ENCODE measurements at places on chromosomes 13 and 19.

GRCh38 chr13:41746259-41746658, 214.7 kb downstream of the VWA8 start:
- no peak for DNase-seq

DNA sequence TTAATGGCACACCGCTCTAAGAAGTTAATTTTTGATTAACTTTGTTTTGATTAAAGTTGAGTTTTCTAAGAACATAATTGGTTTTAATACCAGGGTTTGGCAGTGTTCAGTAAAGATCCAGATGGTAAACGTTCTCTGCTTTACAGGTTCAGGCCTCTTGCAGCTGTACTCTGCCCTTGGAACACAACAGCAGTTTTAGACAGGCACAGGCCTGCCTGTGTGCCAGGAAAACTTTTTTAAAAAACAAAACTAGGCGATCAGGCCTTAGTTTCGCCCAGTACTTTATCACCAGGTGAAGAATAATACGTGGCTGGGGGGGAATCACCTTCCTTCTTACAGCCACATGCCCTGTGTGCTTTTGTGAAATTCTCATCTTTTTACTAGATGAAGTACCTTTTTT, 38.0 kb upstream of the TEX29 start:
- no peak for DNase-seq

- DNase-seq, result no peak
Observed at GRCh38 chr19:51508059-51508733, 6.6 kb upstream of the SIGLEC12 start.

- no peak for DNase-seq
Observed at GRCh38 chr19:11061952-11062351, 27.3 kb upstream of the LDLR start.

DNA sequence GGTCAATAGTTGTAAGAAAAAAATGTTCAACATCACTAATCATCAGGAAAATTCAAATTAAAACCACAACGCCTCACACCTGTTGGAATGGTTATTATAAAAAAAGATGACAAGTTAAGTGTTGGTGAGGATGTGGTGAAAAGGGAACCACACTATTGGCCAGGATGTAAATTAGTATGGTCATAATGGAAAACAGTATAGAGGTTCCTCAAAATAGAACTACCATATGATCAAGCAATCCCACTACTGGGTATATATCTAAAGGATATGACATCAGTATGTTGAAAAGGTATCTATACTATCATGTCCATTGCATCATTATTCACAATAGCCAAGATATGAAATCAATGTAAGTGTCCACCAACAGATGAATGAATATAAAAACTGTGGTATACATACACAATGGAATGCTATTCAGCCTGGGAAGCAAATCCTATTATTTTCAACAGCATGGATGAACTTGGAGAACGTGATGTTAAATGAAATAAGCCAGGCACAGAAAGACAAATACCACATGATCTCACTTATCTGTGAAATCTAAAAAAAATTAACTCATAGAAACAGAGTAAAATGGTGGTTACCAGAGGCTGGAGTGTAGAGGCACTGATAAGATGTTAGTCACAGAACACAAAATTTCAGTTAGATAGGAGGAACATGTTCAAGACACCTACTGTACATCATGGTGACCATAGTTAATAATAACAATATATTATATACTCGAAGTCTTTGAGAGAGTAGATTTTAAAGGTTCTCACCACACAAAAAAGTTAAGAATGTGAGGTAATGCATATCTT, 56.6 kb downstream of the TBC1D4 start:
- no peak for DNase-seq

GRCh38 chr19:30046522-30046921, 104.5 kb downstream of the URI1 start:
- DNase-seq, result no peak

GRCh38 chr19:17646441-17646840, 41.7 kb downstream of the UNC13A start:
- no peak for DNase-seq

DNA sequence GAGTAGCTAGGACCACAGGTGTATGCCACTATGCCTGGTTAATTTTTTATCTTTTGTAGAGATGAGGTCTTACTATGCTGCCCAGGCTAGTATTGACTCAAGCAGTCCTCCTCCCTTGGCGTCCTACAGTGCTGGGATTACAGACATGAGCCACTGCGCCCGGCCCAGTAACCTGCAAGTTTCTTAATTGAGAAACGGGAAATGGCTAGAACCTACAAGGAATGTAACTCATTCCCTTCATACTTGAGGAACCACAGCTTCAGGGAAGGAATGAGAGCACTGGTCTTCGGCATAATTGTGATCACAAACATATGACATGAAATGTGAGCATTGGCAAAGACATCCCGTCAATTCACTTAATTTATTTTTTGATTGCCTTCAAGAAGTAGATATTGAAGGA, 157.0 kb downstream of the KLF5 start:
- no peak for DNase-seq

DNA sequence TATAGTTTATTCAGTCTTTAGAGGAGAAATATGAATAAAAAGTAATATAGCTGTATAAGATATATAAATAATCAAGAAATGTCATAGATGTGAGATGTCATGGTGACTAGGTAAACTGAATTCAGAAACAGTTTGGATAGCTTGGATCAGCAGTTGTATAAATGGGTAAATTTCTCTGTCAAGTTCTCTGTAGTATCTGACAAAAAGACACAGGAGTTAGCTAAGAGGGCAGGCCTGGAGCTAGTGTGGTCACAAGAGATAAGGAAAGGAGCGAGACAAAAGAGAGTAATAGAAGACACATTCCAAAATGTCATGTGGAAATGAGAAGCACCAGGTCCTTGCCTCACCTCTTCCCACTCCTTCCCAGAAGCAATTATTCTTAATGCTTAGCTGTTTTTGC, 349.0 kb downstream of the LMO7 start:
- DNase-seq, result no peak

DNA sequence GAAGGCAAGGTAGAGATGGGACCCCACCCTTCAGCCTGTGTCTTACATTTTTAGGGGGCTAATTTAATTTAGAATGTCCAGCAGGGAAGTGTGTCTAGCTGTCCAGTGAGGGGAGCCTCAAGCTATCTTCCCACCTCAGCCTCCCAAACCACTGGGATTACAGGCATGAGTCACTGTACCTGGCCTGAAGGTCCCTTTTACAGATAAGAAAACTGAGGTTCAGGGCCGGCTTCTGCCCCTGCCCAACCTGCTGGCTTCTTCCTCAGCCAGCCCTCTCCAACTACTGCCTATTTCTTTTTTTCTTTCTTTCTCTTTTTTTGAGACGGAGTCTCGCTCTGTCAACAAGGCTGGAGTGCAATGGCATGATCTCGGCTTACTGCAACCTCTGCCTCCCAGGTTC, 19.4 kb upstream of the HOMER3 start:
- no peak for DNase-seq

DNA sequence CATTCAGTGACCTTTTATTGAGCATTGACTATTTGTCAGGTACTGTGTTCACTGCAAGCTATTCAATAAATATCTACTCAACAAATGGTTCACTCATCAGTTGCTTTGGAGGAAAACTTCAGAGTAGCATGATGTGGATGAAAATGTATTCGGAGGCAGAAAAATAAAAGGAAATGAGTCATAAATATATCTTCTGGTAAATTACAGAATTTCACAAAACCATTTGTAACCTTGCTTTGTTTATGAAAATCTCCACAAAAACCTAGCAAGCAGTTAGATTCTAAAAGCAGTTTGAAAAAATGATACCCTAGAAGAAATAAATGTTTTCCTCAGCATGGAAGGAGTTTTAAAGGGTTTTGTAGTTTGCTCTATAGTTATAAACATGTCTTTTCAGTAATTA, 399.6 kb downstream of the LMO7 start:
- DNase-seq, result no peak

- DNase-seq, result no peak
Observed at GRCh38 chr19:35822579-35822978, 9.9 kb upstream of the PRODH2 start.

DNA sequence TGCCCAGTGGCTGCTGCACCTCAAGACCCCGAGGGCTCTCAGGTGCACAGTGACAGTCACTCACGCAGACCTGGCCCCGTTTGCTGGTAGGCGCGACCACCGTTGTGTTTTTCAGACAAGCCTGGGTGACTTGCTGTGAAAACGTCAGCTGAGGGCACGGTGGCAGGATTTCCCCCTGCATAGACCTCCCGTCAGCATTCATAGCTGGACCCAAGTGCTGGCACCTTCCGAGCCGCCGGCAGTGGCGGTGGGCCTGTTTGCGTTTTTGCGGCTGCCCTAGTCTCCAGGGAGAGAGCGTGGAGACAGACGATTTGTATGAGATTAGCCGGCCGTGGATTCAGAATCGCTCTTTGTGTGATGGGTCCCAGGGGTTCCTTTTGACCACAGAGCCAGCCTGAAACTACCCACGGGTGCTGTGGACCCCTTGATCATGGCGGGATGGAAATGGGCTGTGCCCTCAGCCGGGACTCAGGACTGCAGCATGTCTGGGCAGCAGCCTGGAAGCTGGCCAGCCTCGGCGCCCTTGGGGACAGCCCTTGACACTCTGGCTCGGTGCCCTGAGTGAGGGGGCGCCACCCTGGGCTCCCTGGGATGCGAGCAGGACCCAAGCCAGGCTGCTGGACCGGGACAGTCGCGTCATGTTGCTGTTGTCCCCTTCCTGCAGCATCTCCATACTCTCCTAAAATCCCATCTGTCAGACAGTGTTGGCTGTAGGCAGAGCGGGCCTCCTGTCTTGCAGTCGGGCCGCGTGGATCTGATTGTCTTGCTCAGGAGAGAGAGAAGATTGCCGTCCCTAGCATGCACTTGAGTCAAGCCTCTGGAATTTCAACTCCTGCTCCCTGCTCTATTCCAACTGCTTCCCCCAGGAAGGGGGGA, 8.6 kb downstream of the KDM4B start:
- no peak for DNase-seq

- no peak for DNase-seq
Observed at GRCh38 chr13:29561918-29562317, 33.6 kb downstream of the SLC7A1 start.

DNA sequence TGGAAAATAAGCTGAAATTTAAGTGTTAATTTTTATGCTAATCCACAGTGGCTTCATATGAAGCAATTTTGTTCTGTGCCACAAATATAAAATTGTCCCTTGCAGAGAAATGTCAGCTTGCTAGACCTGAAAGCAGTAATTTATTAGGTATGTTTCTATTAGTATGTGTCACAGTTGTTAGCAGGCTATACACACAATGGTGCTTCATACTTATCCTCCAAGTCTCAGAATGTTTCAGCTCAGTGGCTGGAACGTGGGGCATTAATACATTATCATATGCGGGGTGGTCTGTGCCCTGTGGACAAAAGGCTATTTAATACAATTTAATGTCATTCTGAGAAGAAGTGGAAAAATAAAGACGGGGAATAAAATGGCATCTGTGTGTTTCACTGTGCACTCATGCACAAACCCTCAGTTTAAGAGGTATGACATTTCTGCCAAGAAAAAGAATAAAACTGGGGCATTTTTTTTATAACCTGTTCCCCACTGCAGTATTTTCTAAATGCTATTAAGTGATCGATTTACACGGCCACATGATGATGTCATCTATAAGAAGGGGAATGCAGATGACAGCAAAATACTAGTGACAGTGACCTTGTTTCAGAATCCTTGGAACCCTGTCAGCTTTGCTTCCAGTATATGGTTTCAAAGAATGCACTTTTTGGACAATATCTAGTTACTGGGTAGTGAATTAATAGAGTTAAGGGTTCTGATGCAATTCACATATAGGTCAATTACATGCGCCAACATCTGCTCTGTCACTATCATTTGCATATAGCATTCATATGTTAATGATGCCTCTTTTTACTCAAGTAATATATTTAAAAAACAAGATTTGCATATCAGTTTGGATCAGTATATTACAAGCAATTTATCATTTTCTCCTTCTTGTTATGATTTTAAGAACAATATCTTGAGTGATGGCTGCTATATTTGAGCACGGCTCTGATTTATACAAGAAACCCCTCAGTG, 21.2 kb upstream of the ZNF536 start:
- DNase-seq, result no peak

- no peak for DNase-seq
Observed at GRCh38 chr19:49712397-49712859, 21.5 kb downstream of the CPT1C start.

GRCh38 chr19:49838885-49839588, 11.9 kb upstream of the PTOV1 start:
- DNase-seq, result no peak

DNA sequence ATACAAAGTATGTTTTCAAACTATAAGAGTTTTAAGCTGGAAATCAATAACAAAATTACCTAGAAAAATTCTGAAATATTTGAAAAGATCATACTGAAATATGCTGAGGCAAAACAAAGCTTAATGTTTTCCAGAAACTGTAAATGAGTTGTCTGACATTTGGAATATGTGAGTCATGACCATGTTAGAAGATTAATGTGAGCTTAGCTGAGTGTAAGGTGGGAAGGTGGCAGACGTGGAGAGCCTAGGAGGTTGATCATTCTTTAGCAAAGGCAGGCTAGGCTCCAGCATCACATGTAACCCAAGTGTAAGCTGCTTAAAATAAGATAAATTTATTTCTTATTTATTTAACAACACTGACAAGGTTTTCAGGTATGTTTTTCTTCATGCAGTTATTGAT, 2086.1 kb upstream of the PCDH20 start:
- no peak for DNase-seq

DNA sequence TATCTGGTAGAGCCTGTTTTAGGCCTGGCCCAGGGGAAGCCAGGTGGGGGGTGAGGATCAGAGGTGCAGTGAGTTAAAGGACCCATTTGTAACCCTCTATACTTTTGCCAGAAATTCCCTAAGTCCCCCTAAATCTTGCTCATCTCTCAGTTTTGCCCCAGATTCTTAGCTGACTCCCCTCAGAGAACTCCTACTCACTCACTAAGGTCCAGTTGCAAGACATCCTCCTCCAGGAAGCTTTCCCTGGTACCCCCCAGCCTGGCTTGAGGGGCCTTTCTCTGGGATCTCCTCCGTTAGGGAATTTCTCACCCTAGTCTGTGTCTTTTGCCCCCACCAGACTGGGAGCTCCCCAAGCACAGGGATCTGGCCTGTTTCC, 1.9 kb downstream of the TSKS start:
- DNase-seq, result no peak

DNA sequence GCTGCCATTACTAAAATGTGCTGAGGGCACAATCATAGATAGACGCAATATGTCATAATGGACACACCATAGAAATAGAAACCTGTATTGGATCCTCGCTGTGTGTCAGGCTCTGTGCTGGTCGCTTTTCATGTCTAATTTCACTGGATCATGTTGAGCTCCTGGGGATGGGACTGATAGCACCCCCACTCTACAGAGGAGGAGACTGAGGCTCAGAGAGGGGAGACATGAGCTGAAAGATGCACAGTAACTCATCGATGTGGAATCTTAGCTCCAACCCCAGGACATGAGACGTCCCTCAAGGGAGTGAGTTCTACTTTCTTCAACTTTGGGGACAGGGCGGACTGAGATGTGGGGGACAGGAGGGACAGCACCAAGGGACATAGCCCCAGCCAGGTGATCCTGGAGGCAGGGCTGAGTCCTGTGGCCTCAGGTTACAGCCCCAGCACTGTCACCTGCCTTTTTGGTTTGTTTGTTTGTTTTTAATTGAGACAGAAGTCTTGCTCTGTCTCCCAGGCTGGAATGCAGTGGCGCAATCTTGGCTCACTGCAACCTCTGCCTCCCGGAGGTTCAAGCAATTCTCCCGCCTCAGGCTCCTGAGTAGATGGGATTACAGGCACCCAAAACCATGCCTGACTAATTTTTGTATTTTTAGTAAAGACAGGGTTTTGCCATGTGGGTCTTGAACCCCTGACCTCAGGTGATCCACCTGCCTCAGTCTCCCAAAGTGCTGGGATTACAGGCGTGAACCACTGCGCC, 6.6 kb upstream of the GIPC1 start:
- no peak for DNase-seq

- DNase-seq, result no peak
Observed at GRCh38 chr19:48454150-48454730, 1.1 kb upstream of the KCNJ14 start.

Data from stimulated activated CD4-positive, alpha-beta T cell treated with anti-CD3 and anti-CD28 coated beads, Interleukin-2, amount 100 ng/mL, for 24 hours (primary cell).